ENCODE measurements at places on chromosomes 1 and 21. TPM values are rescaled to one million over a fixed set of nuclear protein-coding genes. Genes with fewer than 3 reads are reported as not detected.

DNA sequence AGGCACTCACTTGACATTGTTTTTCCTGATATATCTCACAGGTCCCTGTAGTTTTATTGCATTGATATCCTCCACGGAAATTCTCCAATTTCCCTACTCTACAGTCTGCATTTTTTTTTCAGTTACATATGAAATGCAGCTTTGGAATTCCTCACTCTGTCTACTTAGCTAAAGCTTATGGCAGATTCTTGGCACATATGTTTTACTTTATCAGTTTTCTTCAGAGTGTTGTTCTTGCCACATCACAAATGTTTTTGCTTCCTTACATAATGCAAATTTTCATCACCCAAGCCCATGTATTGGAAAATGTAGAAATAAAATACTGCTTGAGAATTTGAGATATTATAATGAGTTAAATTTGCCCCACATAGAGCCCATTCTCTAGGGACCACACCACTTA lies 1895.1 kb downstream of the MRPL39 start:
- H3K4me1 ChIP-seq = no peaks in the 10 kb centered on the region
- no peaks in the 10 kb centered on the region for H3K36me3 ChIP-seq
- no peaks in the 10 kb centered on the region for H3K27me3 ChIP-seq
- DNase-seq = no peak
- H3K27ac ChIP-seq = no peak overlapping the region
- no peak overlapping the region for H3K4me3 ChIP-seq

GRCh38 chr1:155499953-155500639 lies 62.5 kb downstream of the ASH1L start:
- H3K4me1 ChIP-seq = peaks cover 9% of the 10 kb centered on the region
- DNase-seq = no peak
- H3K36me3 ChIP-seq = no peaks in the 10 kb centered on the region
- no peak overlapping the region for H3K4me3 ChIP-seq
- no peak overlapping the region for H3K27ac ChIP-seq

GRCh38 chr1:116529199-116529631 lies 41.6 kb downstream of the CD58 start:
- H3K27me3 ChIP-seq = no peaks in the 10 kb centered on the region
- no peak overlapping the region for H3K4me3 ChIP-seq
- H3K4me1 ChIP-seq = no peaks in the 10 kb centered on the region
- H3K27ac ChIP-seq = no peak overlapping the region
- H3K36me3 ChIP-seq = no peaks in the 10 kb centered on the region

GRCh38 chr1:10707208-10707607 lies 89.2 kb downstream of the CASZ1 start:
- H3K4me1 ChIP-seq = no peaks in the 10 kb centered on the region
- H3K36me3 ChIP-seq = no peaks in the 10 kb centered on the region
- peaks cover 2% of the 10 kb centered on the region for H3K27me3 ChIP-seq
- H3K27ac ChIP-seq = no peak overlapping the region
- H3K4me3 ChIP-seq = no peak overlapping the region
- no peak for DNase-seq

DNA sequence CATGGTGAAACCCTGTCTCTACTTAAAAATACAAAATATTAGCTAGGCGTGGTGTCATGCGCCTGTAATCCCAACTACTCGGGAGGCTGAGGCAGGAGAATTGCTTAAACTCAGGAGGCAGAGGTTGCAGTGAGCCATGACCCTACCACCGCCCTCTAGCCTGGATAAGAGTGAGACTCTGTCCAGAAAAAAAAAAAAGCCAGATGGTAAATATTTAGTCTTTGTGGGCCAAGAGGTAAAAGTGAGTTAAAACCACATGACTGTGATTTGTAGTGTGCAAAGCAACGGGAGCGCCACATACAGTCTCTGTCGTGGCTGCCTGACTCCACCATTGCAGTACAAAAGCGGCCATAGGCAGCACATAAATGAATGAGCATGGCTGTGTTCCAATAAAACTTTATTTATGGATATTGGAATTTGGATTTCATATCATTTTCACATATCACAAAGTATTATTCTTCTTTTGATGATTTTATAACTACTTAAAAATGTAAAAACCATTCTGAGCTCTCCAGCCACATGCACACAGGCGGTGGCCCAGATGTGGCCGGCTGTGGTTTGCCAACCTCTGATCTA lies 51.8 kb upstream of the CASZ1 start:
- H3K4me1 ChIP-seq = no peaks in the 10 kb centered on the region
- no peak overlapping the region for H3K27ac ChIP-seq
- H3K4me3 ChIP-seq = no peak overlapping the region
- no peaks in the 10 kb centered on the region for H3K36me3 ChIP-seq
- no peaks in the 10 kb centered on the region for H3K27me3 ChIP-seq

- DNase-seq = peak; percentile 42
- no peaks in the 10 kb centered on the region for H3K27me3 ChIP-seq
- no peaks in the 10 kb centered on the region for H3K4me1 ChIP-seq
- H3K36me3 ChIP-seq = no peaks in the 10 kb centered on the region
- H3K4me3 ChIP-seq = no peak overlapping the region
- no peak overlapping the region for H3K27ac ChIP-seq
Observed at GRCh38 chr1:193558491-193559028, 372.1 kb upstream of the B3GALT2 start.

- H3K27me3 ChIP-seq = no peaks in the 10 kb centered on the region
- no peak for DNase-seq
- H3K4me1 ChIP-seq = no peaks in the 10 kb centered on the region
- H3K36me3 ChIP-seq = no peaks in the 10 kb centered on the region
Observed at GRCh38 chr1:205329719-205330118, 8.2 kb upstream of the NUAK2 start.

GRCh38 chr21:46665566-46665965 lies 30.1 kb downstream of the PRMT2 start:
- peaks cover 2% of the 10 kb centered on the region for H3K27me3 ChIP-seq
- DNase-seq = no peak
- peaks cover 16% of the 10 kb centered on the region for H3K36me3 ChIP-seq
- H3K4me3 ChIP-seq = no peak overlapping the region
- H3K27ac ChIP-seq = no peak overlapping the region

DNA sequence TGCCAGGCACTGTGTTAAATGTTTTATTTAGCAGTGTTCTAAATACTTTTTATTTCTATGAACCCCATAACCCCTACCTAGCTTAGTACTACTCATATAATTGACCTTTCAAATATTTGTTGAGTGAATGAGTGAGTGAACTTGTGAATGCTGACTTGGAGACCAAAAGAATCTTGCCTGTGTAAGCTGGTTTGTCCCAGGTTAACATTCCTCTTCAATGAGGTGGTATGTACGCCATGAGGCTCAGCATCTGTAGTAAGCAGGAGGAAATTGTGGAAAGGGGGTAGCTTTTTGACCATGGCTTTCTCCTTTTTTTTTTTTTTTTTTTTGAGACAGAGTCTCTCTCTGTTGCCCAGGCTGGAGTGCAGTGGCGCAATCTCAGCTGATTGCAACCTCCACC lies 14.6 kb downstream of the MED18 start:
- DNase-seq = no peak
- no peak overlapping the region for H3K27ac ChIP-seq
- H3K4me3 ChIP-seq = no peak overlapping the region
- no peaks in the 10 kb centered on the region for H3K4me1 ChIP-seq

DNA sequence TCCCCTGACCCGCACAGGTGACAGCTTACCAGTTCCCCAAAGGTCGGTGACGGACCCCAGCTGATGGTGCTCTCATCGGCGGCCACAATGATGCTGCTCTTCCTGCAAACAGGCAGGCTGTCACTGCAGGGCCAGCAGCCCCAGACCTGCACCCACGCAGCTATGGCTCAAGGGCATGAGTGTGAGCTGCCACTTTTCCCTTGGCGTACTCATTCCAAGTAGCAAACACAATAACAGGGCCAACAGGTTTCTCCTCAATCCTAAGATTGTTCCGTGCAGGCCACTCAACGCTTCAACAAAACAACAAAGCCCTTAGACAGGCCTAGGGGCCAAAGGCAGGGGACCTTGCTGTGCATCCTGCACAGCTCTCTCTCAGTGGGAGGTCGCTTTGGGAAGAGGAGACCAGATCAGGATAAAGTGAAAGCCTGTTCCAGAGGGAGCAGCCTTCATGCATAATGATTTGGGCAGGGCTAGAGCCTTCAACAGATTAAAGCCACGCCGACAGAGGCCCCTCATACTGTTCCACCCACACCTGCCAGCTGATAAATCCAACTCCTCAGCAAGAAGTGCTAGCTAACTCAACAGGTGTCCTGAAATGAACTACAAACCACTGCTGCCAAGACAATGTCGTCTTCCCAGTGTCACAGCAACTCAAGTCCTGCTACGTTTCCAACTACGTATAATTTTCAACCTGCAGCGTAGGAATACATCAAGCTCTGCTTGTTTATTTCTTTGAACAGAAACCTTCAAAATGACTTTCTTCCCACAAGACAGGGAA lies 27.2 kb downstream of the RCC2 start:
- DNase-seq = peak; percentile 58
- no peak overlapping the region for H3K27ac ChIP-seq
- H3K27me3 ChIP-seq = no peaks in the 10 kb centered on the region
- no peak overlapping the region for H3K4me3 ChIP-seq

GRCh38 chr1:109041621-109042468 lies at the start of gene WDR47:
WDR47 (minus strand) TSS chr1:109042102; CDS start chr1:109023512, 18,590 bp downstream.
- H3K27me3 ChIP-seq = no peaks in the 10 kb centered on the region
- no peaks in the 10 kb centered on the region for H3K36me3 ChIP-seq
- H3K27ac ChIP-seq = peak within 1 kb of the TSS; percentile 89
- H3K4me1 ChIP-seq = no peaks in the 10 kb centered on the region

DNA sequence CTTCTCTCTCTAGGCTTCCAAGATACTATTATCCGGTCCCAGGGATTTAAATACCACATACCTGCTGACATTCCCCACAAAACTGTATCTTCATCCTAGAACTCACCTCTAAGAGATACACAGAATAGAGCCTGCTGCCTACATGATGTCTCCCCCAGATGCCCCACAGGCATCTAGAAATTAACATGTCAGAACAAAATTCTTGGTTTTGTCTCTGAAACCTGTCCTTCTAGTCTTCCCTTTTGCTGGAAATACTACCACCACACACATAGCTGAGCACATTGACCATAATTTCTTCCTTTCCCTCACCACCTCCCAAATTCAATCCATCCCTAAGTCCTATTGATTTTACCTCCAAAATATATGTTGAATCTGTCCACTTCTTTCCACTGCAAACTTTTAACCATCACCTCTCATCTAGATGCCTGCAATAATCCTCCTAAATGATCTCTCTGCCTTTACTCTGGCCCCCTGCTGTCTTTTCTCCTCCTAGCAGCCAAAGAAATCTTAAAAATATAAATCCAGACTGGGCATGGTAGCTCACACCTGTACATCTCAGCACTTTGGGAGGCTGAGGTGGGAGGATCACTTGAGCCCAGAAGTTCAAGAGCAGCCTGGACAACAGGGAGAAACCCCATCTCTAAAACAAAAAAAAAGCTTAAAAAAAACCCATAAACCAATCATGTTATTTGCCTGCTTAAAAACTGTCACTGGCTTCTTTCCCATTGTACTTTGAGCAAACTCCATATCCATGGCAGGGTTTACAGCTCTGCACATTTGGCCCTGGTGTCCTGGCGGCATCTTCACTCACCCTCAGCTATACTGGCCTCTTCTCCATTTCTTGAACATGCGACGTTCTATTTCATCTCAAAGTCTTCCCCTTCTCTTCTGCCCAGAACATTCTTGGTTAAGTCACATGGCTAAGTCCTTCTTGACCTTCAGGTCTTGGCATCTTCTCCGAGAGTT lies 6.2 kb upstream of the FAM76A start:
- no peak for DNase-seq
- H3K4me1 ChIP-seq = no peaks in the 10 kb centered on the region
- no peaks in the 10 kb centered on the region for H3K27me3 ChIP-seq
- no peak overlapping the region for H3K27ac ChIP-seq
- no peaks in the 10 kb centered on the region for H3K36me3 ChIP-seq
- H3K4me3 ChIP-seq = no peak overlapping the region

DNA sequence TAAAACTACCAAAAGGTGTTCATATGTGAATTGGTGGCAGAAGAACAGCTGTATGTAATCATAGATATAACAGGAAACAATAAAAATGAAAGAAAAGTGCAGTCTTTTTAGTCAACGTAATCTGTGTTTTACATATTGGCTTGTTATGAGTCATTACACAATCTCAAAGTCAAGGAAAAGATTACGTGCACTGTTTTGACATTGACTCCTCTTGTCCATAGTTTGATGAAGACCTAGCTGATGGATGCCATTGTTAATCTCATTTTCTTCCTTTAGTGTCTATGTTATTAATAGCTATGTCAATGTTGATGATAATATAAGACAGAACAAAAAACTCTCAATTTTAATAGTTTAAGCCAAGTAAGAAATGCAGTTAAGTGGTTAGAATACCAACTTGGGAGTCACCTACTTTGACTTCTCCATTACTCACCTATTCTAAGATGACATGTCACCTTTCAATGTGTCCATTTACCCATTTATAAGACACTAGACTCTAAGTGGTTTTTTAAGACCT lies 84.5 kb upstream of the SAMSN1 start:
- H3K36me3 ChIP-seq = no peaks in the 10 kb centered on the region
- no peaks in the 10 kb centered on the region for H3K4me1 ChIP-seq
- H3K4me3 ChIP-seq = no peak overlapping the region

- DNase-seq = no peak
- H3K27me3 ChIP-seq = no peaks in the 10 kb centered on the region
- H3K4me1 ChIP-seq = no peaks in the 10 kb centered on the region
- no peak overlapping the region for H3K27ac ChIP-seq
Observed at GRCh38 chr1:171250263-171250662, 2.0 kb downstream of the FMO1 start.

GRCh38 chr1:98940722-98941079 lies 64.0 kb downstream of the PLPPR5 start:
- no peak overlapping the region for H3K4me3 ChIP-seq
- H3K27ac ChIP-seq = no peak overlapping the region
- no peaks in the 10 kb centered on the region for H3K27me3 ChIP-seq

- H3K4me3 ChIP-seq = no peak overlapping the region
- no peak overlapping the region for H3K27ac ChIP-seq
Observed at GRCh38 chr1:237938068-237938467, 47.3 kb upstream of the ZP4 start.

DNA sequence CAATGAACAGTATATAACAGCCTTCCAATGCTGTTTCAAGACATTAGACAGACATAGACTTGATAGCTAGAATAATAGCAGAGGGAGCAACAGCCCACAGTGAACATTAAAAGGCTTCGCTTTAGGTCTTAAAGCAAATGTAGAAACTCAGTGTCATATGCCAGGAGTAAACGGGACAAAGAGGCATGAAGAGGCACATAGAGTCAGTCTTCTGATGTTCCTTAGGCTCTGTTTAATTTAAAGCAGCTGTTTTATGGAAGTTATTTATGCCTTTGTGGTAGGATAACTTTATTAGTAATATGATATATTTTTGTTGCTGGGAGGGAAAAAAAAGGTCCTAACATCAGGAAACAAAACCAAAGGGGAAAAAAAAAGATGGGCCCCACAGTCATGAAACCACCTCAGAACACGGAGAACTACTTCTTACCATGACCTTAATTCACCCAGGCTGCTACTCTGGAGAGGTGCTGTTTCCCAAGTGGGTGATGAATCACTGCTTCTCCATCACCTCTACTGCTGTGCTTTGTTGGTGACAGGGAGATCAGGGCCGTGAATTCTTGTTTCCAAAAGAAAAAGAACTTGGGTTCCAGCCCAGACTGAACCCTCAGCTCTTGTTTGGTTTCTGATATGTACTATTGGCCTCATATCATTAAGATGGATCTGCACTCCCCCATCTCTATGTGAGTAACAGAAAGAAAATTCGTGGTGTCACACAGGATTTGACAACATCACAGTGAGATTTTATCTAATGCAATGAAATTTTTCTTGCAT lies 616.9 kb downstream of the KIF26B start:
- no peak for DNase-seq
- no peaks in the 10 kb centered on the region for H3K4me1 ChIP-seq

NBPF6 gene
- total RNA-seq = not detected

C1orf174 gene
- 19.3 TPM for total RNA-seq

RNF11 gene
- total RNA-seq = 149 TPM

S100A12 gene
- 14.9 TPM for total RNA-seq

NBPF4 gene
- not detected for total RNA-seq

FAM76A gene
- total RNA-seq = 19.4 TPM

RGS13 gene
- total RNA-seq = 0.48 TPM

RBP7 gene
- 2.1 TPM for total RNA-seq

UBL4B gene
- not detected for total RNA-seq

TMEM240 gene
- total RNA-seq = 3.9 TPM

All from lung (tissue), 17 donors.